Stimulated activated CD8-positive, alpha-beta memory T cell treated with anti-CD3 and anti-CD28 coated beads, Interleukin-4, amount 100 ng/mL, for 4 hours (primary cell): ENCODE measurements at places on chromosomes 3 and 15.

DNA sequence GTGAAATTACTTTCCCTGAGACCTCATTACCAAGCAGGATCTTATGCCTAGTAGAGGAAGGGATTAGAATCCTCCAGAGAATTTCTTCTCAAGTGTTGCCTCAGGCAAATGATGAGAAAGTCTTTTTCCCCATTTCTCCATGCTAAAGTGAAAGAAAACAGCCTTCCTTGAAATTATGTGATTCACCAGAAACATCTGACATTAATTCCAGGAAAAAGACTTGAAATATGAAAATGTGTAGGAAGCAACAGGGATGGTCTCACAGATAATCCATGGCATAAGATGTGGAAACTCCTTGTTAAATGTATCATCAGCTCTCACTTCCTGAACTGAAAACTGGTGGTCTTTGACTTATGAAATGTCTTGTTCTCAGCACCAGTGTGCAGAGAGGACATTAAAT, 17.9 kb upstream of the ABI3BP start:
- DNase-seq: no peak

DNA sequence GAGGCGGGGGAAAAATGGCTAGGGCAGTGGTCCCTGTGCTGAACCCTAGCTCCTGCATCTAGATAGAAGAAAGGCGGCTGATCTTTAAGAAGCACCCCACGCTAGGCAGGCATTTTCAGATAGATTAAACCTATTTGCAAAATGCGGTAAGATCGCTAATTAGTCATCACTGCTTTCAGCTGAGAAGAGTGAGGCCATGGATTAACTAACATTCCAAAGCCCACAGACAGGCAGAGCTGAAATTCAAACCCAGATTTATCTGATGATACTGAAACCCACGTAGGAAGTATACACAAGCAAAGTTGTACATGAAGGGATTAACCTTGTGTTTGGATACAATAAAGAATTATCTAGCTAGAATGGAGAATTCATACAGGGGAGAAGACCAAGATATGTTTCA, 4.8 kb downstream of the ADPGK start:
- no peak for DNase-seq

GRCh38 chr15:69979262-69979661, 118.5 kb downstream of the TLE3 start:
- DNase-seq: no peak

- no peak for DNase-seq
Measured at GRCh38 chr3:66638717-66639116, 137.9 kb upstream of the LRIG1 start.

GRCh38 chr3:179672918-179673317, 20.1 kb downstream of the USP13 start:
- DNase-seq: no peak

DNA sequence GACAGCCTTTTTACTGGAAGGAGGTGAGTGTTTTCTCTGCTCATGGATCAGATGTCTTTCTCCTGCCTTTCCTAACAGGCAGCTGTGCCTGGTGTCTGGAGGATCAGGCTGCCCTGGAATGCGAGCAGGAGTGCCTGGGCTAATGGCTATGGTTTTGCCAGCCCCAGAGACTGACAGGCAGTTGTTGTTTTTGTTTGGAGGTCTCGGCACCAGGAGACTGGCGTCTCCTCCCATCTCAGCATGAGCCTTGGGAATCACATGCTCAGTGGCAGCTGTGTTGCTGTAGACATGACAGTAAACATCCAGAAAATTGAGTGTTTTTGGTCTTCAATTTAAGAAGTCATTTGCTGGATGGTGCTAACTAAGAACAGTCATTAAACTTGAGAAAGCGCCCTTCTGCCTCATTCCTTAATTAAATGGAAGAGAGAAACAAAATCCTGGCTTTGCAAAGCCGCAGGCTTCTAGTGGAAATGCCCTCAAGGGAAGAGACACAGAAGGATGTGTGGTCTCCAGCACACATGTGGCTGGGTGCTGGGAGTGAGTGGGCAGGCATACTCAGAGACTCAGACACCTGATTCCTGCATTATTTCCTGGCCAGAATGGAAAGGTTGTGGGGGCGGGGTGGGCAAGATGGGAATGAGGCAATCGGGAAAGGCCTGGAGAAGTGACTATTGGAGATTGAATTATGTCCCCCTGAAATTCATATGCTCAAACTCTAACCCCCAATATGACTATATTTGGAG, 97.0 kb upstream of the NMNAT3 start:
- DNase-seq: no peak

DNA sequence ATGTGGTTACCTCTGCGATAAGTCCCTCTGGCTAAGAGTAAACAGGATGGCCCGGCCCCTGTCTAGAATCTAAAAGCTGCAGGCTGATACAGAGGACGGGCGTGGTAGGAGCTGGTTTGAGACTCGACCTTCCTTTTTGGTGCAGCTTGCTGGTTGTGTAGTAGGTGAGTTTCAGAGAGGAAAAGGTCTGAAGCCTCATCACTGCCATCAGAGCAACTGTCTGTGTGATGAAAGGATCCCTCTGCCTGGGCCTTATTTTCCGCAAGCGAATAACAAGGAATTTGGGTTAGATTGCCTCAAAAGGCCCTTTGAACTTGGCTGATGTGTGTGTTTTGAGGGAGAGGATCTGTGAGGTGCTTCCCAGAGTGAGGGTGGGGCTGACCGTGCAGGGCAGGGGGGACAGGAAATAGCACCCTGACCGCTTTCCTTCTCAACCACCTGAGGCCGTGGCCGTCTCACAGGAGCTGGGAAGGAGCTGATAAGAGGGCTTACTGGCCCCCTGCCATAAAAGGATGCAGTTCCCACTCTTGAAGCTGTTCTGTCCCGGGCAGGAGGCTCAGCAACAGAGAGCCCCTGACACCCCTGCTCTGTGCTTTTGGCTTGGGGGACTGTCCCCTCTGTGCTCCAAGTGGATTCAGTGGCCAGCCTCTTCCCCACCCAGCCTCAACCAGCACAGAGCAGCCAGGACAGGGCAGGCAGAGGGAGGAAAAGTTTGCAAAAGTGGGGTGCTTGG, 45.6 kb upstream of the TFRC start:
- DNase-seq: no peak

DNA sequence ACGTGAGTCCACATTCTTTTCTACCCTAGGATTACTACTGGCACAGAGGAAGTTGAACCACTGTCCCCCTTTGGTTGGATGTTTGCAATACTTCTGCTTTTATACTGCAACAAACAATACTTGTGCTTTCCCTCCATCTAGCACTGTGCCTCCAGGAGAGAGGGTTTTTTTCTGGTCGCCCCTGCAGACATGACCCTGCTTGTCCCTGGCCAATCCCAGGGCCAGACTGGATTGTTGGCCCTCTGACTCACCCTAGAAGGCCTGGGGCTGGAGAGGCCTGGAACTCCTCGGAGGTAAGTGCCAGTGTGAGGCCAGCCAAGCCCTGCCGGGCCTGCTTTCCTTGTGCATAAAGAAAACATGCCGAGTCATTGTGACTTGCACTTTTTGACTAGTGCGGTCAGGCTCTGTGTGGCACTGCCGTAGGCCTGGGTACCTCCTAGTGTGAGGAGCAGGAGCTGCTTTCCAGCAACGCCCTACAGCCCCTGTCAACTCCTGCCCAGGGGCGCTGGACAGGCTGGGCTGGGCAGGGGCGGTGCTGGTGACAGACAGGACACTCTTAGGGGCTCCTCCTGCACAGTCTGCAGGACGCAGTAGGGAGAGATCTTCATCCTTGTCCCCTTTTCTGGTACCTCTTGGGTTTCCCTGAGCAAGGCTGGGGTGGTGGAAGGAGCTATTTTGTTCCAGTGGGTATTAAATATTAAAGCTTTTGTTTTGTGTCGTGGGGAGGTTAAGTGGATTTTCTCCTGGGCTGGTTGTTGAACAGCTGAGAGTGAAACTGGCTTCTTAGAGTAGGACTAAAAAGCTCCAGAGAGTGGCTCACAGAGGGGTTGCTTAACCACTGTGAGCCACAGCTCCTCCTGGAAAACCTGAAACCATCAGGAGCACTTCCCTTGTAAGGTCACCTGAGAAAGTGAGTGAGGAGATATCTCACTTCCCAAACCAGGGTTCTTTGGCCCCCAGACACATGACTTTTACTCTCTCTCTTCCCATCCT, 14.4 kb upstream of the TKT start:
- no peak for DNase-seq

GRCh38 chr15:90557186-90558084, 27.7 kb downstream of the CRTC3 start:
- no peak for DNase-seq

GRCh38 chr3:129120254-129121004, 1.2 kb downstream of the RAB43 start:
- peak; percentile 67 for DNase-seq
